ENCODE measurements at places on chromosomes 12 and 14.

DNA sequence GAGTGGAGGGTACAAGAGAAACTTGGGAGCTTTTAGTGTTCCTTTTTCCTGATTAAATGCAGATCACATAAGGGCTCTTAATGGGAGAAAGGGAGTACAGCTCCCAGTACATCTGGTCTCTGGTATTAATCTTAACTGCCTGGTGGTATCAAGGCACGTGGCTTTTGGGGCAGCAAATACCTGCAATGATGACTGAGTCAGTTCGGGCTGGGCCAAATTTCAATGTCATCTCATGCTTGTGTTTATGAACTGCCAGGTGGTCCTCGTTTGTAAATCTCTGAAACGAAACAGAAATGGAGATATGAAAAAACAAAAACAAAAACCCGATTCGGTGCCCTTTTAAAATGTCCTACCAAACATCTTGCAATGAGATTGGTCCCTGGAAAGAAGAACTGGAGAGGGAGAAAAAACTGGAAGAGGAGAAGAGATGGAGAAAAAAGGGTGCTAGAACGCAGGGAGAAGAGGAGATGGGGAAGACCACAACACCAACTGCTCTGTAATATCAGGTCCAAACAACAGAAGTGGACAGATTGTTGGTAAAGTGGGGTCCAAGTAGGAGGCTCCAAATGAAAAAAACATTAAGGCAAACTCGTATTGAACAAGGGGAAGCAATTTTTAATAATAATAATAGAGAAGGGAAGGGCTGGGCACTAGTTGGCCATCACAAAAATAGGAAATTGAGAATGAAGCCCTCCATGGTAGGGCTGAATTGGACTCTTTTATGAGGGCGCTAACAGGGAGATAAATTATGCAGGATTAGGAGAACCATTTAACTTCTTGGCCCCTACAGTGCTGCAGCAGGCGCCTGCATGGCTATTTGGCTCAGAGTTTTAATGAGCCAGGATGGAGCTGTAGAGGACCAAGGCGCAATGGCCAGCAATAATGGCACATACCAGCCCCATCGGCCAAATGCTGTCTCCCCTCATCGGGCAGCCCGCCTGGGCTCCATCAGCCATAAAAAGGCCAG lies 45.4 kb upstream of the NPFF start:
- DNase-seq: no peak

DNA sequence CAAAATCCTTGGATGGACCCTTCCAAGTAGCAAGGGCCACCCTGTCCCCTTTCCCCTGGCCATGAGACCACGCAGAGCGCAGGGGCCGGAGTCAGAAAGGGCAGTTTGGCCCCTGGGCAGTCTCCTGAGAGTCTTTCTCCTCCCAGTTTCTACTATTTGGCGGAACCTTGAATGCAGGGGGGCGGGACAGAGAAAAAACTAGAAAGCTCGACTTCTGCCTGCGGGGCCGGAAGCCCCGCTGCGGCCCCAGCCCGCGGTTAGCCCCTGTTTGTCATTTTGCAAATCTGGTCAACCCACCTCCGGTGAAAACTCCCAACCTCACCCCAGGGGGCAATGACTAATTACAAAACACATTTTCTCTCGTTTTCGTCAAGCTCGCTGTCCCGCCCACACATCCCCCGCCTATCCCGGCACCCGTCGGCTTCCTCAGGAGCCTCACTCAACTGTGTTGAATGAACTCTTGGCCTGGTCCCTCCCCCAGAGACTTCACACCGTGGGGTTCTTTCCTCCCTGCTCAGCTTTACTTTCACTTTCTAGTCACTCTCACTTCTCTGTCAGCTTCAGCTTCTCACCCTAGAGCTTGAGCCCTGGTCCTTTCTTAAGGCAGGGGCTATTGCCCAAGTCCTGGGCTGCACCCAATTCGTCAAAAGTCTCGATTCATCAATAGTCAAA lies 66.7 kb downstream of the IRF2BPL start:
- DNase-seq: peak; percentile 55

- peak; percentile 9 for DNase-seq
Observed at GRCh38 chr12:50221228-50222008, 54.2 kb upstream of the CERS5 start.

GRCh38 chr14:79514700-79515099 lies 696.6 kb downstream of the DIO2 start:
- DNase-seq: no peak

- no peak for DNase-seq
Observed at GRCh38 chr14:101600336-101600890, 39.1 kb downstream of the DIO3 start.

GRCh38 chr12:92059960-92060359 lies 85.7 kb downstream of the BTG1 start:
- no peak for DNase-seq

GRCh38 chr14:66859063-66859671 lies 330.1 kb upstream of the GARIN2 start:
- no peak for DNase-seq

DNA sequence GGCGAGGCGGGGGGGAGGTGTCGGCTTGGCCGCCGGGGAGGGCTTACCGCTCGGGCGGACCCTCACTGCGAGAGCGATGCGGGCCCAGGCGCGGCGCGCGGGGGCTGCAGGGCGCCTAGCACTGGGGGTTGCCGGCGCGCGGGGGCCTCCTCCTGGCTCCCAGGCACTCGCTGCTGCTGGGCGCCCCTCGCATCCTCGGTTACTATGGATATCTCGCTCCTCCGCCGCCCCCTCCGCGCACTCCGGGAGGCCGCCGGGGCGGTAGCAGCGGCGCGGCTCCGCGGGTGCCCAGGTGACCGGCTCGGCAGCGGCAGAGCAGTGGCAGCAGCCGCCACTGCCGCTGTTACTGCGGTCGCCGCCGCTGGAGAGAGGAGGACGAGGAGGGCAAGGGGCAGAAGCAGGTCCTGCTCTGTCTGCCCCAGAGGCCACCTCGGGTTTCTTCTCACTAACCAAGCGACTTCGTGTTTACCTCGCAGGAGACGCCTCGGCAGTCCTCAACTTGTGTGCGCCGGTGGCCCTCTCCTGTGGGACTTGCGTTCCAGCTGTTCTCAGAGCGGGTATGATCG lies 250.1 kb downstream of the APAF1 start:
- DNase-seq: peak; percentile 50

GRCh38 chr12:25615119-25615518 lies 62.0 kb upstream of the LMNTD1 start:
- DNase-seq: no peak

DNA sequence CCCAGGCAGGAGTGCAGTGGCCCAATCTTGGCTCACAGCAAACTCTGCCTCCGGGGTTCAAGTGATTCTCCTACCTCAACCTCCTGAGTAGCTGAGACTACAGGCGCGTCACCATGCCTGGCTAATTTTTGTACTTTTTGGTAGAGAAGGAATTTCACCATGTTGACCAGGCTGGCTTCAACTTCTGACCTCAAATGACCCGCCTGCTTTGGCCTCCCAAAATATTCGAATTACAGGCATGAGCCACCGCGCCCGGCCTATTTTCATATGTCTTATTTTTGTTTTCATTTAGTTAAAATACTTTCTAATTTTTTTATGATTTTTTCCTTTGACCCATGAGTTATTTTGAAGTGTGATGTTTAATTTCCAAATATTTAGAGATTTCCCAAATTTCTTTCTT lies 143.6 kb upstream of the VRK1 start:
- no peak for DNase-seq

DNA sequence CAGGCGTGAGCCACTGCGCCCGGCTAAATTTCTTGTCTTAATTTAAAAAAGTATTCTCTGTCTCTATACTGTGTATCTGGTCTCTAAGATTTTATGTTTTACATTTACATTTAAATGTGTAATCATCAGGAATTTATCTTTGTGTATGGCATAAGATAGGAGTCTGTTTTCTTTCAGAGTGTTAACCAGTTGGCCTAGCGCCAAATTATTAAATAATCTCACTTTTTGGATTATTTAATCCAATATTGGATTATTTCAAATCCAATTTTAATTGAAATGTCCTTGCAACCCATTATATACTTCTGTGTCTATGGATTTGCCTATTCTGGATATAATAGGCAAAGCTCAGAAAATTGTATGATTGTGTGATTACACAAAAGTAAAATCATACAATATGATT lies 45.0 kb downstream of the BAZ2A start:
- DNase-seq: no peak

GRCh38 chr14:34347683-34348082 lies 114.4 kb downstream of the SPTSSA start:
- DNase-seq: no peak

- peak; percentile 37 for DNase-seq
Observed at GRCh38 chr14:73633116-73634010, 11.4 kb upstream of the DNAL1 start.

GRCh38 chr12:32146074-32146873 lies 39.6 kb downstream of the BICD1 start:
- no peak for DNase-seq

- DNase-seq: no peak
Observed at GRCh38 chr14:55530464-55530863, 49.5 kb upstream of the KTN1 start.

GRCh38 chr14:67158566-67158965 lies 30.7 kb upstream of the GARIN2 start:
- no peak for DNase-seq

- no peak for DNase-seq
Observed at GRCh38 chr14:42192738-42193653, 586.3 kb downstream of the LRFN5 start.

DNA sequence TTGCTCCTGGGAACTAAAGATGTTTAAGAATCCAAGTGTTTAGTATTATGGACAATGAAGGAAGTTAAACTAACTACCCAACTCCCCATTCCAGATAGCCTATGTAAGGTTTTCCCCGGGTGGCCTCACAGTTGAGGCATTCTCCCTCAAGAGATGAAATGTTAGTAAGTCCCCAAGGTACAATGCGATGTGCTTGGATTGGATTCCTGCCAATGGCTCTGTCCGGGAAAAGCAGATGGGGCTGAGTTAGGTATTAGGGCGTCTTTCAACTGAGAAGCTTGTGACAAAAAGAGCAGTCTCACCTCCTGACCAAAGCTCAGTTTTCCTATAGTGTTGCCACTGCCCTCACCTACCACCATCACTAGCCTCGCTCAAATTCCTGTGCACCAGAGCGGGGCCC lies 64.8 kb upstream of the E2F7 start:
- DNase-seq: no peak

- DNase-seq: no peak
Observed at GRCh38 chr12:14612898-14613445, 45.3 kb upstream of the PLBD1 start.

DNA sequence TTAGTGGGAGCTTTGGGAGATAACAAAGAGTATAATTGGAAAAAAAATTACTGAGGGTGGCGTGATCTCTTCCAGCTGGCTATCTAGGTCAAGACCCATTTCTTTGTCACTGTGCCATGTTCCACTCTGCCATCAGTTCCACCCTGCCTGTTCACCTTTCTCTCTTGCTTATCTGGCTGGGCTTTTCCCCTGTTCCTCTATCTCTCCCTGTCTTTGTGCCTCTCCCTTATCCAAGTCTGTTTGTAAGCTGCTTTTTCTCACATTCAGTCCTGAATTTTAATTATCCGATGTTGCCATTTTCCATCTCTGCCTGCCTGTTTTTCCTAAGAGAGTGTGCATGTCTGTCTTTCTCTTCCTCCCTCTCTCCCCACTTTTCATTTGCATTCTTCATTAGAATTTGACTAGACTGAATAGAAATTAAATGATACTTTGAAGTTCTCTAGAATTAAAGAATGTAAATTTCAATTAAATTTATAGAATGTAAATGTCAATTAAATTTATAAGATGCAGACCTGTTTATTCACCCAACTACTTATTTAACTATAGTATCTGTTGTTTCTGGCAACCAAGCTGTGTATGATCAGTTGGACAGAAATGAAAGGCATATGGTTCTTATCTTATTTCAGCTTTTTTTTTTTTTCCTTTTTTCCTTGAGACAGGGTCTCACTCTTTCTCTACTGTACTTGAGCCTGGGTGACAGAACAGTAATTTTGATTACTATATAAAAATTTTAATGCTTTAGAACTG lies 40.9 kb upstream of the A2ML1 start:
- DNase-seq: no peak

GRCh38 chr12:25458047-25458552 lies 95.0 kb downstream of the LMNTD1 start:
- no peak for DNase-seq

DNA sequence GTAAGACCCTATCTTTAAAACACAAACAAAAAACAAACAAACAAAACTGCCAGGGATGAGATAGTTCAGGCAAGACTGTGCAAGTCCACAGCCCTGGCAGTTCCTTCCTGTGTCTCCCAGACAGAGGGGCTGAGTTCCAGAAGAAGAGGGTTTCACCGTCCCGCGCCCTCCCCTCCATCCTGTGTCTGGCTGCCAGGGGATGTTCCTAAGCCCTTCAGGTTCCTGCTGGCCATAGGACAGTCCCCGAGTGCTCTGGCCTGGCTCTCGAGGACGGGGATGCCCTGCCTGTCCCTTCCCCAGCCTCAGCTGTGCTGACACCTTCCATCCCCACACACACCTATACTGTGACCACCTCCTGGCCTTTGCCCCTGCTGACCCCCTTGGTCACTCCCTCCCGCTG lies 40.6 kb upstream of the EIF5 start:
- no peak for DNase-seq

- DNase-seq: peak; percentile 61
Observed at GRCh38 chr14:57686304-57686703, 179.6 kb downstream of the SLC35F4 start.

DNA sequence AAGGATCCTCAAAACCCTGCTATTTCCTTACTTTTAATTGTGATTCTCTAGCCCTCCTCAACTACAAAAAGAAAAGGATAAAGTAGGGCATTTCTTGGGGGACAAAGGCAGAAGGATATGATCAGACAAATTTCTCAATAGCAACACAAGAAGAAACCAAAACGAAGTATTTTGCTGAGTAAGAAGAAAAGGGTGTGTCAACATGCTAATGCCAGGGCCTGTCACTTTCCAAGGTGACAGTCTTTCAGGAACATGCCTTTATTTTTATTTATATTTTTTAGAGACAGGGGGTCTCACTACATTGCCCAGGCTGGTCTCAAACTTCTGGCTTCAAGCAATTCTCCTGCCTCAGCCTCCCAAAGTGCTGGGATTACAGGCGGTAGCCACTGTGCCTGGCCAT lies 39.8 kb downstream of the CBX5 start:
- no peak for DNase-seq

DNA sequence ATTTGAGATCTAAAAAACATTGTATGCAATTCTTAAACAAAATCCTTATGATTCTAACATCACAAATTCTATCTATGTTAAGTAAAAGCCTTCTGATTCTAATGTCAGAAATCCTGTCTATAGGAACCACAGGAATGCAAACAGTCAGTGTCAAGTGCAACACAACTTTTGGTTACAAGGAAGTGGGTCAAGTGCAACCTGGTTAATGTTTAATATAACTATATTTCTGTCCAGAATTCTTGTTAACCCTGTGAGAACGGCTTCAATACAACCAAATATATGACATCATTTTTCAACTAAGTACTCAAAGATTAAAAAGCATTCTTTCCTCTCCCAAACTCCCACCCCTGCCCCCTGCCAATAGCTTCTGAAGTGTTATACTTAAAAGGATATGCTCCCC lies 107.9 kb upstream of the PLEKHA5 start:
- DNase-seq: no peak

GRCh38 chr12:66776974-66777373 lies 98.1 kb upstream of the GRIP1 start:
- DNase-seq: no peak

GRCh38 chr12:4089121-4089606 lies 184.4 kb upstream of the CCND2 start:
- DNase-seq: no peak

GRCh38 chr12:76929499-76929898 lies 50.7 kb upstream of the CSRP2 start:
- no peak for DNase-seq

- DNase-seq: no peak
Observed at GRCh38 chr12:105524961-105525360, 194.5 kb downstream of the C12orf75 start.

- DNase-seq: no peak
Observed at GRCh38 chr12:111546758-111547383, 52.2 kb downstream of the ATXN2 start.

GRCh38 chr12:38102197-38102596 lies 214.4 kb upstream of the ALG10B start:
- DNase-seq: no peak

All from NCI-H2227 treated with DMSO at 0.1 percent for 48 hours (cell line).